Right cardiac atrium (tissue), 5 donors: ENCODE measurements at places on chromosomes 11 and 22. TPM values are rescaled to one million over a fixed set of nuclear protein-coding genes. Genes with fewer than 3 reads are reported as not detected.

The OR51E2 gene
- not detected for total RNA-seq

The OR52R1 gene
- not detected for total RNA-seq

The TCN1 gene
- total RNA-seq, result not detected

DNA sequence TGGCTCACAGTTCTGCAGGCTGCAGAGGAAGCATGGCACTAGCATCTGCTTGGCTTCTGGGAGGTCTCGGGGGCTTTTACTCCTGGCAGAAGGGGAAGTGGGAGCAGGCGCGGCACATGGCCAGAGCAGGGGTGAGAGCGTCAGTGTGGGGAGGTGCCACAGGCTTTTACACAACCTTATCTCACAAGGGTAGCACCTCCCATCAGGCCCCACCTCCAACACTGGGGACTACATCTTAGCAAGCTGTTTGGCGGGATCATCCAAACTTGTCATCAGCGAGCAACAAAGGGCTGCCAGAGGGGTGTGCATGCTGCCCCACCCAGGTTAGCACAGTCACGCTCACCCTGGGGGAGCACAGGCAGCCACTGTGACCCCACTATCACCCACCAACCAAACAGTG, 18.9 kb upstream of the YPEL1 start:
- DNase-seq, result peak; percentile 86

GRCh38 chr11:13316528-13316961, 39.0 kb downstream of the BMAL1 start:
- peak; percentile 82 for DNase-seq

GRCh38 chr11:93324500-93324899, 6.0 kb upstream of the DEUP1 start:
- DNase-seq, result no peak

- DNase-seq, result no peak
Observed at GRCh38 chr11:6632116-6633073, 13.2 kb upstream of the TPP1 start.

- DNase-seq, result no peak
Observed at GRCh38 chr11:105224482-105225253, 85.1 kb upstream of the CARD18 start.

The GSTT2 gene
- not detected for total RNA-seq

GRCh38 chr11:113481226-113481625, 6.0 kb upstream of the DRD2 start:
- DNase-seq, result no peak

The ADAMTS8 gene
- 10.1 TPM for total RNA-seq

- DNase-seq, result no peak
Observed at GRCh38 chr22:50527921-50528681, 1.7 kb downstream of the TYMP start.

The IL18 gene
- total RNA-seq, result 4.2 TPM

The PLAAT5 gene
- total RNA-seq, result 4.4 TPM

DNA sequence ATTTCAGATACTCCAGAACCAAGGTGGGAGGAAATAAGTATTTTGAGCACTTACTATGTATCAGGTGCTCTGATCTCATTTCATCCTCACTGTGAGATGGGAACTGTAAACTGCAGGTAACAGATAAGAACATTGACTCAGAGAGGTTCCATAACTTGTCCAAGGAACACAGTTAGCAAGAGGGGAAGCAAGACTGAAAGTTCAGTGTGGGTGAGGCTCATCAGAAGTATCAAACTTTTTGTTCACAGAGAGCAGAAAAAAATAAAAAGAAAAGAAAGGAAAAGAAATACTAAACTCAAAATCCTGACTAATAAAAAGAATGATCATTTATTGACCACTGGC, 37.1 kb downstream of the RAB30 start:
- no peak for DNase-seq

GRCh38 chr11:32427935-32428664, 7.2 kb downstream of the WT1 start:
- DNase-seq, result no peak

GRCh38 chr11:123853038-123853437, 32.4 kb downstream of the TMEM225 start:
- DNase-seq, result no peak

The KRTAP5-9 gene
- total RNA-seq, result not detected

- no peak for DNase-seq
Observed at GRCh38 chr11:2175659-2176058, 4.0 kb upstream of the TH start.

DNA sequence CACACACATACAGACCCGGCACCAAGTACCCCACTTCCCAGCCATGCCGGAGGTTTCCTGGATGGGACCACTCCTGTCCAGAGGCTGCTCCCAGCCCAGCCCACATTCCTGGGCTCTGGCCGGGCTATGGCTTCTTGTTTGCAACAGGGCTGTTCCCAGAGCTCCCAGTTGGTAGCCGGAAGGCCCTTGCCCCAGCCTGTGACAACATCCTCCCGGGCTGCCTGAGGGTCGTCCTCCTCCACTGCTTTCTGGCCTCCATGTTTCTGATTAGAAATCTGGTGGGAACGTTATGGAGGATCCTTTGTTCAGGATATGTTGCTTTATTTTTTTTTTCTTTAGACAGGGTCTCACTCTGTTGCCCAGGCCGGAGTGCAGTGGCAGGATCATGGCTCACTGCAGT, 952 bp upstream of the CYP2D6 start:
- DNase-seq, result no peak

- no peak for DNase-seq
Observed at GRCh38 chr22:33986167-33986771, 66.0 kb upstream of the LARGE1 start.

GRCh38 chr11:57379732-57380131, 1.2 kb downstream of the PRG3 start:
- no peak for DNase-seq

DNA sequence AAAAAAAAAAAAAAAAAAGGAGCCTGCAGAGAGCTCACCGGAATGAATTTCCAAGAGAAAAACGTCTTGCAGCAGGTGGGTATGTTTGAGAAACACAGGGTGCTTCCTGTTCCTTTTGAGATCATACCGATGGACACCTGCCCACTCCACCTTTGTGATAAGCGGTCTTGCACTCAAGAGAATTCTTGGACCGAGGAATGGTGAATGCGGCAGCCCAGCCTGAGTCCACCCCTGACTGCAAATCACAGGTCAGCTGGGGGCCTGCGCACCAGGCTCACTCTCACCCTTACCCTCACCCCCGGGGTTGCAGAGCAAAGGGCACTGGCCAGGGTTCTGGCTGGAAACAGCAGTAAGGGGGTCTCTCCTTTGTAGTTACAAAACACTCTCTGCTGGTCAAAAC, 16.8 kb upstream of the TEF start:
- no peak for DNase-seq

- DNase-seq, result no peak
Observed at GRCh38 chr11:131454989-131455388, 84.6 kb downstream of the NTM start.

The CHADL gene
- total RNA-seq, result 24.2 TPM

The SYT7 gene
- 40.3 TPM for total RNA-seq

GRCh38 chr11:107713009-107713408, 1.2 kb upstream of the SLN start:
- no peak for DNase-seq

DNA sequence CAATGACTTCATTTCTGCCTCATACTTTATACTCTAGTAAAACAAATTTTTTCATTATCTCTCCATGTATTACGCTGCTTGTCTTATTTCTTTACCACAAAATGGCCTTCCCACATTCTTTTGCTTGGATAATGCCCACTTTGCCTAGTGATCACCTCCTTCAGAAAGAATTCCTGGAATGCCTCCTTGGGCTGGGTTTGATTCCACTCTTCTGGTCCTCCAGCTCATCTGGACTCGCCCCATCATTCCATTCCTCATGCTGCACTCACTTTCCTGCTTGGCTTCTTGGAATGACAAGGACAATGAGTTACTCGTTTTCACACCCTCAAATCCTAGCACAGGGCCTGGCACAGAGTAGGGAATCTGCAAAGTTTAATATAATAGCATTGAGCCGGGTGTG, 475.1 kb upstream of the LARGE1 start:
- no peak for DNase-seq

DNA sequence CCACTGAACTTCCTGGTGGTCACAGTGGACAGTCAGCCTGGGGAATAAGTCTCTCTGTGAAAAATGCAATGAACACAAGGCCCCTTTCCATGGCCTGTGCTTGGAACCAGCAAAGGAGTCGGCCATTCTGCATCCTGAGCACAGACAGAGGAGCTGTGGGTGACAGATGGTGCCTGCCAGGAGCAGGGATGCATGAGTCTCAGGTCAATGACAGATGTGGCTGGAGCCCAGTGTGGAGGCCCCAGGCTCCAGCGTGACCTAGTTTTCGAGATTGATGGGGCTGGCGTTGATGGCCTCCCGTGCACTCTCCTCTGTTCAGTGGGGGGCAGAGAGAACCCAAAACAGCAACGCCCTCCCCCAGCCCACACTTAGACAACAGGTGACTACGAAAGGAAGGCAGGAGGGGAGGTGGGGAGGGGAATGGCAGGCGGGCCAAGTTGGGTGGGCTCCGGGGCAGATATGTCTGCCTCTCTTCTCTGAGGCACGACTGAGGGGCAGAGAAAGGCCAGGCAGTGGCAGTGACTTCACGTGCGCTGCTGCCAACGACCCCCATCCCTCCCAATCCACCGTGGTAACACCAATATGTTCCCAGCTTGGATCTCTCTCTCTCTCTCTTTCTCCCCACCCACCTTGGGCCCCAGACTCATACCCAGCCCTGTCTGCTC, 34.4 kb upstream of the CD5 start:
- no peak for DNase-seq

DNA sequence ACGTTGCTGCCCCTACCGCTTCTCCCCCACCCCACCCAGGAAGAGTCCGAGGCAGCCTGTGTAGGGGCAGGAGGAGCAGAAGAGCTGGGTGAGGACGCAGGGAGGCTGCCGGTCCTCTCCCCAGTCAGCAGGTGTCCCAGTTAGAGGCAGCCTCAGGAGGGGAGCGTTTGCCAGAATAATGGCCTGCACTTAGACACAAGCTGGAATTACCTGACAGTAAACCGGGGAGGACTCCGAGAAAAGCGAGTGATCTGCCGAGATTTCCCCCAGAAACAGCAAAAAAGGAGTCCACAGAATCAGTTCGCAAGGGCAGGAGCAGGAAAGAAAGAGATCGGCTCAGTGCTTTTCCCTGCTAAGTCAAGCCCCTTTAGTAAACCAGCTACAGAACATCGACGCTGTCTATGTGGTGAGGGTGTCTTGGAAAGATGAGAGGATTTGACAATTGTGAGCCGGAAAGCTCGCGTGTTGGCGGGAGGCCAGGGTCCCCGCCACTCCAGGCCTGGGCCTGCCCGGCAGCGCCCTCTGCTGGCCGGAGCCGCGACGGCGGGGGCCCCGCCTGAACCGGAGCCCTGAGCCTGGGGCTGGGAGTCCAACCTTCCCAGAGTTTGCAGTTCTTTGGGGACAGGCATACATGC, 17.7 kb upstream of the THRSP start:
- DNase-seq, result peak; percentile 94

- DNase-seq, result no peak
Observed at GRCh38 chr22:30866216-30866615, 102.4 kb downstream of the MORC2 start.

GRCh38 chr11:9280655-9281301, 15.6 kb upstream of the DENND5A start:
- no peak for DNase-seq

- no peak for DNase-seq
Observed at GRCh38 chr11:23569134-23569533, 708.9 kb upstream of the CCDC179 start.

The BIRC3 gene
- total RNA-seq, result 8.7 TPM

GRCh38 chr11:78916759-78917158, 342.1 kb upstream of the NARS2 start:
- no peak for DNase-seq
